Activated T-cell treated with anti-CD3 and anti-CD28 coated beads, Interleukin-2, amount 50 U/mL, for 1 hour (primary cell): ENCODE measurements at places on chromosomes 2 and 18.
A peak's percentile ranks its signal among the peaks of the same experiment; 100 is the strongest.

GRCh38 chr18:47696870-47697269, 233.6 kb downstream of the SMAD2 start:
- no peak for DNase-seq

- DNase-seq, result no peak
These were observed 97.1 kb downstream of the TEX51 start for GRCh38 chr2:126995621-126996377.

GRCh38 chr2:170813611-170814532, 2.8 kb upstream of the GAD1 start:
- DNase-seq, result no peak

GRCh38 chr2:96808176-96808837, 7.8 kb upstream of the CNNM3 start:
- DNase-seq, result no peak

- no peak for DNase-seq
These were observed 167.8 kb downstream of the PRPF40A start for GRCh38 chr2:152549423-152549822.

DNA sequence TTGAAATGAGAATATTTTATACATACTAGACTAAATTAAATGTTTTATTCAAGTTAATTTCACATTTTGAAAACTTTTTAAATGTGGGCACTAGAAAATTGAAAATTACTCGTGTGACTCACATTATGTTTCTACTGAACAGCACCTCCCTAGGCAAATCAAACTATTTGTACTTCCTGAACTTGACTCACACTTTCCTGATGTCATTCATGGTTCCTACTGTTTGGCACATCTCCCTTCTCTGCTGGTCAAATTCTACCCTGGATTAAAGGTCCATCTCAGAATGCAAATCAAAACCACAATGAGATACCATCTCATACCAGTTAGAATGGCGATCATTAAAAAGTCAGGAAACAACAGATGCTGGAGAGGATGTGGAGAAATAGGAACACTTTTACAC, 16.7 kb downstream of the LHCGR start:
- no peak for DNase-seq

GRCh38 chr2:99485411-99485810, 4.4 kb downstream of the REV1 start:
- DNase-seq, result no peak

DNA sequence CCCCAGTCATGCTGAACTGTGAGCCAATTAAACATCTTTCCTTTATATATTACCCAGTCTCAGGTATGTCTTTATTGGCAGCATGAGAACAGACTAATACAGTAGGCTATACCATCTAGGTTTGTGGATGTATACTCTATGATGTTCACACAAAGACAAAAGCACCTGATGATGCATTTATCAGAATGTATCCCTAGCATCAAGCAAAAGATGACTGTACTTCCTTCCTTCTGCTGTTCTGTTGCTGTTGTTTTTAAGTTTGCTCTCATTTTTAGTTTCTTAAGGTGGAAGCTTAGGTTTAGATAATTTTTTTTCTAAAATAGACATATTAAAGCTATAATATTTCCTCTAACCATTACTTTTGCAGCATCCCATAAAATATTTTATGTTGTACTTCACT, 12.4 kb downstream of the ZSCAN30 start:
- DNase-seq, result no peak

DNA sequence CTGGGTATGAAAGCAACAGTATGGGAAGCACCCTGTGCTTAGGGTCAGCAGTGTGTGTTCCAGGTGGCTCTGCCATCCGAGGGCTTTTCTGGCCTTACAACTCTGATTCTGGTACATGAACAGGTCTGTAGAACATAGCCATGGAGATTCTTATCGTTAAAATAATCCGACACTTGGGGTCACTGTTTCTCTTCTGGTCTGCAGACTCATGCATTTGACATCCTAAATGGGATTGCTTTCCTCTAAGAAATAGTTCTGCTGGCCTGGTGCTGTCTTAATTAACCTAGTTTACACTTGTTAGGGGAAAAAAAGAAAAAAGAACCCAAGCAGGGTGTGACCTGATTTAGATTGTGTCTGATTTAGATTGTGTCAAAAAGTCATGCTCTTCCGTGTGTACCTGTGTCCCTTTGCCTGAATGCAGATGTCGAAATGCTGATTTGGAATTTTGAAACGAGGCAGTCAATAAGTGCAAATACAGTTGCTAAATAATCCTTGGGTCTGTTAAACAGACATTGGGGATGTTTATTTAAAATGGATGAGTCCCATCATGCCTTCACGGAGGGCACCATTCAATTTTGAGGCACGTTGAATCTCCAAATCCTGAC, 59.6 kb downstream of the TRPM8 start:
- DNase-seq, result no peak

DNA sequence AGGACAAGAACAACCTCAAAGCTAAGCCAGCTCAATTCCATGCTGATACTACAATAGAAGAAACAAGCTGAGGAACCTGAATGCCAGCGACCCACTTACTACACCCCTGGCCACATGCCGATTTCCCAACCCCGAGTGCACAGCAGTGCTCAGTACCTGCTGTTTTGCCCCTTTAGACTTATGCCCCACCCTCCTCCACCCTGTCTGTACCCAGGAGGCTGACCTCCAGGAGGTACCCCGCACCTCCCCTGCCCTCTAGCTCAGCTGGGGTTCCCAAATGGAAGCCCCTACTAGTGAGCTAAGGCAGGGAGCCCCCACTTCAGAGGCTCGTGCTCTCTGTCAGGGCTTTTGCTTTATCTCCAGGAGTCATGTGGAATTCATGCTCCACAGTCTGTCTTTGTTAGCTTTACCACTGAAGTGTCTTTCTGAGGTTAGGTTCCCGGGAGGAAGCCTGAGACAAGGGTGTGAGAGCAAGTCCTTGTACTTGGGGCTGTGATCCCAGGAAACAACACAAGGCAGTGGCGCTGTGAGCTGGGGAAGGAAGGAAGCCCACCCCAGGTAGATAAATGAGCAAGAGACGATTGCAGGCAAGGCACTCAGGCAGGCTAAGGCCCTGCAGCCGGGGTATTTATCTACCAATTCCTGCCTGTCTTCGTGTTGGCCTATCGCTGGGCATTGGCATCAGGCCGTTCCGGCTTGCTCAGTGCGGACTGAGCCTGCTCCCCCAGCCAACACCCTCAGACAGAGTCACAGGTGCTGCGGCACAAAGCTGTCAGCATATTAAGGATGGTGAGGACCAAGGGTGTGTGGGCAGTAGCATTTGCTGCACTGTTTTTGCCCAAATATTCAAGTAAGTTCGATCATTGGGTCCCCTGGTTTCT, 220.5 kb downstream of the CYP26B1 start:
- DNase-seq, result no peak

DNA sequence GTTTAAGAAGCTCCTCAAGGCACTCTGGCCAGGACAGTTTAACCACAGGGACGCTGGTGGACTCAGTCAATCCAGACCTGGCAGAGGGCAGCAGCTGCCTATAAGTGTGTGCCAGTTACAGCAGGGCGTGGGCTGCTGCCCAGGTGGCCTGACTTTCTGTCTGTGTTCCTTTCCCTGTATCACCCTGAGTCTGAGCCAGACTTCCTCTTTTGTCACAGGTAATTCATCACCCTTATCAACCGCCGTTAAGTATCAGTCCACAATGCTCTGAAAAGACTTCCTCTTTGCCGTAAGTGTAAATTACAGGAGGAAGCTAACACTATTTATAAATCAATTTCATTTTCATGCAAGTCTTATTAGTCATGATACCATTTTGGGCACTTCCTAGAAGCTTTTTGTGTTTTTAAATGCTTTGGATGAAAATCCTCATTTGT, 7.0 kb downstream of the LPIN1 start:
- peak; percentile 53 for DNase-seq

- no peak for DNase-seq
These were observed at the start of gene CERKL for GRCh38 chr2:181656450-181657291. CERKL (minus strand) TSS chr2:181657105; CDS start chr2:181657006, 99 bp downstream.

DNA sequence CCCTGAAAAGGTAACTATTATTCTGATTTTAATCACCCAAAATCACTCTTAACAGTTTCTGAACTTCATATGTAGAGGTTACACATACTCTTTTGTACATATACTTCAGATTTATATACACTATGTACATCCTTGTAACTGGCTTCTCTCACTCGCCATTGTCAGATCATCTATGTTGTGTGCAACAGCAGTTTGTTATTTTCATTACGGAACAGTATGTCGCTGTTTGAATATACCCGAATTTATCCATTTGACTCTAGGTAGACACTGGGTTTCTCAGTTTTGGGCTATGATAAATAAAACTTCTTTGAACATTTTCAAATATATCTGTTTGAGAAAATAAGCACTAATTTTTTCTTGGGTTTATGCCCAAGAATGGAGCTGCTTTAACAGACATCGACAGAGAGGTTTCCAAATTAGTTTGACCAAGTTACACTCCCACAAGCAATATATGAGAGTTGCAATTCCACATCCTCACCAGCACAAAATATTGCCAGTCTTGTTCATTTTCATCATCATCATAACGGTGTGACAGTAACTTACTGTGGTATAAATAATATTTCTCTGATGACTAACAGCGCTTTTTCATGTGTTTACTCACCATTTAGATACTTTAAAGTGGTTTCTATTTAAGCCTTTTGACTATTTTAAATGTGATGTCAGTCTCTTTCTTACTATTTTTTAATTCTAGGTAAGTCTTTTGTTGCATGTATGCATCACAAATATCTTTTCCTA, 80.9 kb downstream of the SMC6 start:
- no peak for DNase-seq

GRCh38 chr2:3450385-3451010, 68.8 kb downstream of the ADI1 start:
- DNase-seq, result no peak

GRCh38 chr2:128563348-128563687, 244.7 kb upstream of the HS6ST1 start:
- DNase-seq, result no peak

GRCh38 chr2:175567435-175568061, 386.0 kb upstream of the ATP5MC3 start:
- no peak for DNase-seq

DNA sequence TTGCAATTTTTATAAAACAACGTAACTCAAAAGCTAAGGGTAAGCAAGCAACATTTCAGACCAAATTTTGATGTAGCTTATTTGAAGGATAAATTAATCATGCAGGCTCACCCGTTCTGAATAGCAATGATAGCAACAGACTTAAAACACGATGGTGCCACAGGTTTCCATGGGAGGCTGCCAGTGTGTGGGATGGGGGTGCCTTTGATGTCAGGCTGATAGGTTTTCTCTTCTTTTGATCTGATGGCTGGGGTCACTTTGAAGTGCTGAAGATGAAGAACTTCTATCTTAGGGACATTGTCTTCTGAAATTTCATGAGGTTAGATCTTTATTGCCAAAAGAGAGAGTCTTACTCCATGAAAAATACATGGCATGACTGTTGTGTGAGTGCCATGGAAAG, 206.8 kb downstream of the LPIN1 start:
- no peak for DNase-seq

DNA sequence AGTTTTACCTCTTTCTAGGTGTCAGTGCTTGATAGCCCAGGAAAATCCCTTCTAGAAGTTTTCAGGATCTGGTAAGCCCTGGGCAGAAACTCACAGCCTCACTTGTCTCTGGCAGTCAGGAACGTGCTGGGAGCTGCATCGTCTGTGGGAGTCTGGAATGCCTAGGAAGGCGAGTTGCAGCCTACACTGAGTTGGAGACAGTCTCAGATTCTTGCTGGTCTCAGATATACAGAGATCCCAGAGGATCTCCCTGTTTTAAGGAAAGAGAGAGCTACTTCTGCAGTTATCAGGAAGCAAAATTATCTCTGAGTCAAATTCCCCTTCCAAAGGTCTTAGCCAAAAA, 104.4 kb upstream of the CDC42EP3 start:
- DNase-seq, result no peak

- DNase-seq, result no peak
These were observed 43.4 kb downstream of the MYL12B start for GRCh38 chr18:3305354-3305762.

DNA sequence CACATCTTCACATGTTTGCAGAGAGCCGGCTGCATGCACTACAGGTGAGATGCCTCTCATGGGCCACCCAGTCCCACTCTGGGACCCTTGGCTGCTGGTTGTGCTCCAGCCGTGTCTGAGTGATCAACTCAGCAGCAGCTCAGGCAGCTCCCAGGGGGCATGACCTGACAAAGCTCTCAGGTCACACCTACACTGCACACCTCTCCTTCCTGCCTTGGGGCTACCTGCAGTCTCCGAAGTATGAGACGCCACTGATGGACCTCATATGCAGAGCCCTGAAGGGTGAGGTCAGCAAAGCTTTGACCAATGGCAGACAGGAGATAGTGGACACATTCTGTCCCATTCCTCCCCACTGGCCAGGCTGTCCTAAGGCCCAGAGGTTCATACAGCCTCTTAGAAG, 51.4 kb downstream of the LBH start:
- DNase-seq, result no peak

GRCh38 chr2:74101574-74102300, 46.0 kb downstream of the BOLA3 start:
- no peak for DNase-seq

- DNase-seq, result peak; percentile 82
These were observed 522 bp upstream of the ZNF407 start for GRCh38 chr18:74597034-74597661.

DNA sequence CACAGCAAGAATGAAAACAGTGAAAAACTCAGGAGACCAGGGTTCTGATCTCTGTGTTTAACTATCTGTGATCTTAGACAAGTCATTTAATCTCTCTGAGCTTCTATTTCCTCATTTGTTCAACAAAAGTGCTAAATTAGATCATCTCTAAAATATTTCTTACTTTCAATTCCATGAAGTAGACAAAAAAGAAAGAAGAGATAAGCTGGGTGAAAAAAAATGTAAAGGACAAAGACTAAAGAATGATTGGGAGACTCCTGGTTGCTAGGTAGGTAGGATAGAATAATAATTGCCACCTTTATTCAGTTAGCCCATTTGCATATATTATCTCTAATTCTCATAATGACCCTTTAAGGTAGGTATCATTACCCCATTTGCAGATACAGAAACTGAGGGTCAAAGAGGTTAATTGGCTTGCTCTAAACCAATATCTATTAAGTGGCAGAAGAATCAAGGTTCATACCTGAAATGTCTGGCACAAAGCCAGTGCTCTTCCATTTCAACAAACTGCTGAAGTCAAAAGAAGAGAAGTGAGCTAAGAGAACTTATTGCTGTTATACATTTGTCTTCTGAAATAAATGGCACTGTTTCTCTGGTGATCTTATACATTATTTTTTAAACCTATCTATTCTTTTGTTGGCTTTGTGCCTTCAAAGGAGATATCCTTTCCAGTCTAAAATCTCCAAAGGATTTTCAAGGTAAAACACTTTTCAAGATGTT, 141.7 kb downstream of the OTX1 start:
- DNase-seq, result no peak

DNA sequence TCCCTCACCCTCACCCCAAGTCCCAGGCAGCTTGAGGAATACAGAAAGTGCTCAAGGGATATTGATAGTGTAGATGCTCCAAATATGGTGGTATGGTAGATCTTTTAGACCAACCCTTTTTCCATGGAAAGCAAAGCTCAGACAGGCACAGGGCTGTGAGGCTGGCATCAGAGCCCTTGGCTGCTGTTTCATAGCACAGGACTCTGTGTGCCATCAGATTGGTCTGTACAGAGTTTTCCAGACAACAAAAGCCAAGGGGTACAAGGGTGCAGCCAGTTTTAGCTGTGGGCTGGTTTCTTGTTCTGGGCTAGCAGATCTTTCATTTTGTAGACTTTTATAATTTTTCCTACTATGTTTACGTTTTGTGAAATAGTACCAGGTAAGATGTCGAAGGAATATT, 296.9 kb upstream of the TNP1 start:
- DNase-seq, result no peak

GRCh38 chr2:160174322-160174721, 25.8 kb downstream of the ITGB6 start:
- DNase-seq, result no peak
